ENCODE measurements at places on chromosomes 6 and 20.

GRCh38 chr6:135054226-135054568 lies 425 bp downstream of the HBS1L start:
- no peaks in the 10 kb centered on the region for H3K27me3 ChIP-seq
- H3K4me3 ChIP-seq: peak overlapping the region; percentile 83
- peaks cover 7% of the 10 kb centered on the region for H3K4me1 ChIP-seq
- H3K36me3 ChIP-seq: peaks cover 9% of the 10 kb centered on the region

- H3K4me1 ChIP-seq: no peaks in the 10 kb centered on the region
- no peak overlapping the region for H3K27ac ChIP-seq
- H3K27me3 ChIP-seq: no peaks in the 10 kb centered on the region
- H3K36me3 ChIP-seq: no peaks in the 10 kb centered on the region
Observed at GRCh38 chr20:52757411-52757810, 214.7 kb upstream of the TSHZ2 start.

- H3K27ac ChIP-seq: no peak overlapping the region
- H3K36me3 ChIP-seq: no peaks in the 10 kb centered on the region
- no peak for DNase-seq
- H3K27me3 ChIP-seq: no peaks in the 10 kb centered on the region
Observed at GRCh38 chr6:156627524-156627923, 149.7 kb upstream of the ARID1B start.

DNA sequence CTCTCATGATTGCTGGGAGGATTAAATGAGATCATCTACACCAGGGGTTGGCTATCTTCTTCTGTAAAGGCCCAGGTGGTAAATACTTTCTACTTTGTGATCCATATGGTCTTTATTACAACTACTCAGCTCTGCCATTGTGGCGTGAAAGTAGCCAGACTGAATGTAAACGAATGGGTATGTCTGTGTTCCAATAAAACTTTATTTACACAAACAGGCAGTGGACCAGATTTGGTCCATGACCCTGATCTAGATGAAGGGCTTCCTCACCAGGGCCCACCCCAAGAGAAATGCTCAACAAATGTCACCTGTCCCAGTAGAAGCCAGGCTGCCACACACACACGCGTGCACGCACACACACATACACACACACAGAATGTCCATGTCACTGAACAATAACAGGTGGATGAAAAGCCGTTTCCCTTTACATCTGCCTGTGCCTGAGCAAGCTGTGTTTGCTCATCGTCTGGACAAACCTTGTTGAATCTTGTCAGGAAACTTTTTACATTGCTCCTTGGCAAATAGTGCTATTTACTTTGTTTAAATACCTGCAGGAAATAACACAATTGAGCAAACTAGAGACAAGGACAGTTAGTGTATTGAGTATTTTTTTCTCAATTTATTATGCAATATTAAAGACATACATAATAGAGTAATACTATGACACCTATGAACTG lies 114.3 kb downstream of the EYA2 start:
- no peak overlapping the region for H3K27ac ChIP-seq
- no peaks in the 10 kb centered on the region for H3K36me3 ChIP-seq
- no peaks in the 10 kb centered on the region for H3K27me3 ChIP-seq
- no peak for DNase-seq
- H3K4me1 ChIP-seq: no peaks in the 10 kb centered on the region

GRCh38 chr6:158694913-158695312 lies 45.1 kb downstream of the SYTL3 start:
- peaks cover 6% of the 10 kb centered on the region for H3K36me3 ChIP-seq
- no peak for DNase-seq
- no peak overlapping the region for H3K4me3 ChIP-seq
- H3K27ac ChIP-seq: no peak overlapping the region

- no peak overlapping the region for H3K27ac ChIP-seq
- H3K4me3 ChIP-seq: no peak overlapping the region
- H3K27me3 ChIP-seq: no peaks in the 10 kb centered on the region
- H3K4me1 ChIP-seq: no peaks in the 10 kb centered on the region
- H3K36me3 ChIP-seq: no peaks in the 10 kb centered on the region
- DNase-seq: no peak
Observed at GRCh38 chr6:39965751-39966150, 31.5 kb upstream of the MOCS1 start.

All from effector memory CD4-positive, alpha-beta T cell (primary cell).